Chondrocyte (in vitro differentiated cells): ENCODE measurements at places on chromosomes 13 and 19. TPM values are rescaled to one million over a fixed set of nuclear protein-coding genes. Genes with fewer than 3 reads are reported as not detected.

GRCh38 chr19:58097349-58097748, 682 bp downstream of the ZSCAN18 start:
- no peak for DNase-seq

- no peak for DNase-seq
These were observed 251.5 kb downstream of the ABCC4 start for GRCh38 chr13:95049772-95050171.

GRCh38 chr13:81714513-81714912, 1373.6 kb upstream of the SPRY2 start:
- no peak for DNase-seq

DNA sequence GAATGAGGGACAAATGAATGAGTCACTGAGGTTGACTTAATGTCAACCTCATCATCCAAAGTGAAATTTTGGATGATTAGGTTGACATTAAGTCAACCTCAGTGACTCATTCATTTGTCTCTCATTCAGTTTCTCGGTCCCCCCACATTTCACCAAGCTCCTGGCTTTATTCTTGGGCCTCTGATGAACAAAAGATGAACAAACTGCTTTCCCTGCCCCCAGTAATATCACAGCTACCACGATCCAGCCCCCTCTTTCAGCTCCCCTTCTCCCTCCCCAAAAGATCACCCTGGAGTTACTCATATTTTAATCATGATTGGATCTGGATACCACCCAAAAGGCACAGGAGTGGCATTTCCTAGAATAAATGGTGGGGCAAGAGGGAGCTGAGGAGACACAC, 10.8 kb downstream of the CEACAM18 start:
- no peak for DNase-seq

DNA sequence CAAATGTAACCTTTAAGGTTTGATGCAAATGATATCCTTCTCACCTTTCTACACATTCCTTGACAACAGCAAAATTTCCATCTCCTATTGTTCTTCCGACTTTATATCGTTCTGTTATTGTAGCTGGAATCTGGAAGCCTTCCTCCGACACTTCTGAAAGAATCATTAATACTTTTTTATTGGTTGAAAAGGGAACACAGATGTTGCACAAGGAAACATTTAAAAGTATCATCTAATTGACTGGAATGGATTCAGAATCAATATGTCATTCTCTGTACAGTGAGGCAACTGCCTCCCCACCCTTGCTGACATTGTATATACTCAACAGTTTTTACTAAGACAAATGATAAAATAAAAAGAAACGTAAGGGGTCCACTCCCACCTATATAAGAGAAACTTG, 295.2 kb downstream of the DCLK1 start:
- DNase-seq: no peak

GRCh38 chr13:25738342-25739196, 313.2 kb downstream of the SHISA2 start:
- no peak for DNase-seq

Gene RNF113B
- not detected in 3 replicates for total RNA-seq

Gene MBNL2
- total RNA-seq: 40.1 to 65.1 TPM (median 41.3 TPM) in 3 replicates
